CD4-positive, CD25-positive, alpha-beta regulatory T cell (primary cell): ENCODE measurements at places on chromosomes 5 and 9. TPM values are rescaled to one million over a fixed set of nuclear protein-coding genes. Genes with fewer than 3 reads are reported as not detected.

GRCh38 chr5:134957920-134958608, 9.6 kb upstream of the CATSPER3 start:
- no peak for DNase-seq

- no peak for DNase-seq
Measured at GRCh38 chr5:122442938-122443337, 130.9 kb downstream of the SNCAIP start.

- DNase-seq = peak; percentile 62
Measured at GRCh38 chr5:126354012-126354857, 69.0 kb upstream of the GRAMD2B start.

- no peak for DNase-seq
Measured at GRCh38 chr9:74948937-74949336, 3.8 kb downstream of the C9orf40 start.

GRCh38 chr5:91119981-91120850, 262.9 kb downstream of the ARRDC3 start:
- no peak for DNase-seq

- no peak for DNase-seq
Measured at GRCh38 chr9:112624711-112625707, 92.9 kb downstream of the INIP start.

DNA sequence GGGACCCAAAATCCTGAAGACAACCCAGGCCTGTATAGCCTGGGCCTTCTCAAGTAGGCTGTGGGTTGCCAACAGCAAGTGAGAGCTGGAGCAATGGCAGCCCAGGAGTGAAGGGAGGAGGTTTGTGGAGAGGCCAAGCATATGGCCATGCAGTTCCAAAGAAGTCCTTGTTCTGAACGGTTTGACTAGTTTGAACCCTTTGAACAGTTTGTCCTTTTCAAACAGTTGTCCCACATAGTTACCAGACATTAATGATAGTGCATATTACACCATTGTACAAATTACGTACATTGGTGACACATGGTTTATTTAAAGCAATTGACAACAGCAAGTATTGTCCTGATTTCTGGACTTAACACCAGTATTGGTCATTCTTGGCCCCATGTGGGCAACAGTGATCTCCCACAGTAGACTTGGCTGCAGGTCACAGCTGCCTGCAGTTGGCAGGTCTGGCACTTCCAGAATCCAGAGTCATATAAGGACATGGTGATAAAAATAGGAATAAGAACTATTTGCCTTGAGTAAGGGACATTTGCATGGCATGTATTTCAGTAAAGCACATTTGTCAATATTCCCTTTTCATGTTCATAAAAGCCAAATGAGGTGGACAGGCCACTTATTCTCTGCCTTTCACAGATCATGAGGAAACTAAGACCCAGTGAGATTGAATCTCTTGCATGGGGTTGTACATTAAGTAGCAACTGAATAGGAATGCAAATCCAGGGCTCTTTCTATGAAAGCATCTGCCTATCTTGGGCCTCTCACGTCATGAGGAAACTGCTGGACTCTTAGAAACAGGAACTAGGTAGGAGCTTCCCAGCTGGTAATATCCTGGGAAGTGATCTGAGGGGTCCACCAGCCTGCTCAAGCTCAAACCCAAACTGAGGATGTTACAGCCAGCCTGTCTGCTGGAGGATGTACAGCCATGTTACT, 30.3 kb downstream of the SLC25A48 start:
- DNase-seq = no peak

DNA sequence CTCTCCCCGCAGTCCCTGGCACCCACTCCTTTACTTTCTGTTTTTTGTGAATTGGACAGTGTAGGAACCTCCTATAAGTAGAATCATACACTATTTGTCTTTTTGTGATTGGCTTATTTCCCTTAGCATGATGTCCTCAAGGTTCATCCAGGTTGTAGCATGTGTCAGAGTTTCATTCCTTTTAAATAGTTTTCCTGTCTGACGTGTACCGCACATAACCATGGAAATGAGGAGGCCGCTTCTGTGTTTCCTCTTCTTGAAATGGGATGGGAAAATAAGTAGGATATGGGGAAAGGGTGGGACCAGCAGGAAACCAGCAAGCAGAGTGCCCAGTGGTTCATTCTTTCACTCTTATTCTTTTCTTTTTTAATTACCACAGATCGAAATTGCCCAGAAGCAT, 72.6 kb upstream of the ENTREP1 start:
- no peak for DNase-seq

DNA sequence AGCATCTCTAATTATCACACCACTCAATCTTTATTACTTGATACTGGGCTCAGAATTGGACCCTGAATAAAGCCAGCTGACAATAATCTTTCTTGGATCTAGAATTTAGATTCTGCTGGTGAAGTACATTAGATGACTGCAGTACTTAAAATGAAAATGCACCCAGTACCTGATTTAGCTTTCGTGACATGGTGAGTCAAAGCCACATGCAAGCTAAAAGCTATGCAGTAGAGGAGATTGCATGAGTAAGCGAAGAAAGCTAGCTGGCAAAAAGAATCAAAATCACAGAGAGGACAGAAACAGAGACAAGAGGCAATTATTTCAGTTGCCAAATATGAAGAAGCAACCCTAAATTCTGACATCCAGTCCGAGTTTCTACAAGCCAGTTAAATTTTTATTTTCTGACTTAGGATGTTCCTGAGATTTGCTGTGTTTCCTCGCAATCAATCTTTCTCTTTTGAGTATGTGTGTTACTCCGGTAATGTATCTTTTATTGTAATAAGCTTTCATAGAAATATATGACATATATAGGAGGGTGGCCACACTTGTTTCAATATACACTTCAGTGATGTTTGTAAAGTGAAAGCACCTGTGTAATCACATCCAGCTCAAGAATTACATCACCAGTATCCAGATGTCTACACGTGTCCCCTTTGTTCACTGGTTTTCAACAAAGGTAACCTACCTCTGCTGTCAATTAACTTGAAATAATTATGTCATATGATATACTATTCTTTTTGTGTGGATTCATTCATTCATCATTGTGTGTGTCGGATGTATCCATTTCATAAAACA, 101.7 kb downstream of the CDH18 start:
- no peak for DNase-seq

DNA sequence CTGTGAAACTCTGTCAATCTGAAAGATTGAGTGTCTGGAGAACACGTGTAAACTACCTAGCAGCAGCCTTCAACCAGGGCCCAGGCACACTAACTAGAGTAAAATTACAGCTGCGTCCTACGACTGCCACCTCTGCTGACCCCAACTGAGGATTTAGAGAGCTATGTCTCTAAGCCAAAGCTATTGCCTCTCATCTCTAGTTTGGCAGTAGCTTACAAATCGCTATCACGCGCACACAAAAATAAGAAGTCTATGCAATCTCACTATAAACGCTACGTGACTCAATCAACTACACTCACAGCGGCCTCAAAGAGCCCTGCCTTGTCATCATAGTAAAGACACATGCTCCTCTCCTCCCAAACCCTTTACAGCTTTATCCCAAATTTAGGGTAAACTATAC, 8.7 kb downstream of the PPP6C start:
- DNase-seq = no peak

GRCh38 chr5:89359046-89359445, 476.1 kb upstream of the MEF2C start:
- DNase-seq = no peak

DNA sequence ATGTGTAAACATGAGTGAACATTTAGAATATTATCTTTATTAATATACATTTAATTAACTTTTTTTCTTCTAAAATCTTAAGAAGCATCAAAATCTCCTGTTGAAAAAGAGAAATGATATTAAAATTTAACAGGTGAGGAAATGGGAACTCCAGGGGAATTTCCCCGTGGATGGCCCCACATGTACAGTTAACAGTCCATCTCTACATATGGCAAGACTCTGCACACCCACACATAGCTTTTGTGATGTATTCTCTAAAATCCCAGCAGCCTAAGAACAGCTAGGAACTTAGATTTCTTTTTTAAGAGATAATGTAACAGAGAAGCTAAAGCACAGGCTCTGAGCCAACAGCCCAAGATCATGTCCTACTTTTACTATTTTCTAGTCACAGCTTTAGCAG, 556.3 kb upstream of the RGMB start:
- DNase-seq = no peak

GRCh38 chr9:3902631-3903030, 376.8 kb upstream of the RFX3 start:
- DNase-seq = no peak

DNA sequence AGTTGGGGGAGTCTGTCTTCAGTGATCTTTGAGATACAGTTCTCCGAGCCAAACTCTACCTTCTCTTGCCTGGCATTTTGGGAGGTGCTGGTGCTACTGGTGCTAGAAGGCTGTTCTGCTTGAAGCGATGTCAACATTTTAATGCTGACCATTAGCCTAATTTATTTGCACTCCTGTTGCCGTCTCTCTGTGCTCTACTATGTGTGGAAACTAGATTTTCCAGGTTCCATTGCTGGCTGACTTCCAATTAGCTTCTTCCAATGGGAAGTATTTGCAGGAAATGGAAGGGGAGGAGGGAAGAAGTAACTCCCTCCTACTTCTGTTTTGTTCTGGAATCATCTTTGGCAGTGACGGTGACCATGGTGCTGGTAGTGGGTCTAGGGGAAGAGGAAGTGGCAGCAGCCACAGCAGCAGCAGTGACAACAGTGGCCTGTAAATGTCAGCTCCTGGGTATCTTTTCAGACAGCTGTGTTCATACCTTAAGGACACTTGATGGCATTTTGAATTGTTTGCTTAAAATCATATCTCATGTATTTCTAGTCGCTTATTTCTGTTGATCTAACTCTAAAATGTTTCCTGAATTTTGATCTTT, 7.9 kb downstream of the TXNDC8 start:
- DNase-seq = no peak

DNA sequence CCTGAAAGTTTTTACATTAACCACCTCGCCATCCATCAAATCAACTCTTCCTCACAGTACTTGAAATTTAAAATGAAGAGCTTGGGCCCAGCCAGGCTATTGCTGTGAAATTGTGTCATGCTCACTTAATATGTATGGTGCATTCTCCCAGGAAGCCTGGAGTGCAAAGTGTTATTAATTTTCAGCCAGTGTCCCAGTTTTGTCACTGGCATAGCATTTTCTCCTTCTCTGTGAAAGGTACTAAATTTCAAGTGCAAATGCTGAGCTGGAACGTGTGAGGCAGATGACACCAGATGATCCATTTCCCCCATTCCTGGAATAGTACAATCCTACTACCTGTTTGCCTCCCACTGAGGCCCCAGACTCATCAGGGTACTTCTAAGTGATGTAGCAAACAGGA, 397.6 kb upstream of the ACTBL2 start:
- DNase-seq = no peak

DNA sequence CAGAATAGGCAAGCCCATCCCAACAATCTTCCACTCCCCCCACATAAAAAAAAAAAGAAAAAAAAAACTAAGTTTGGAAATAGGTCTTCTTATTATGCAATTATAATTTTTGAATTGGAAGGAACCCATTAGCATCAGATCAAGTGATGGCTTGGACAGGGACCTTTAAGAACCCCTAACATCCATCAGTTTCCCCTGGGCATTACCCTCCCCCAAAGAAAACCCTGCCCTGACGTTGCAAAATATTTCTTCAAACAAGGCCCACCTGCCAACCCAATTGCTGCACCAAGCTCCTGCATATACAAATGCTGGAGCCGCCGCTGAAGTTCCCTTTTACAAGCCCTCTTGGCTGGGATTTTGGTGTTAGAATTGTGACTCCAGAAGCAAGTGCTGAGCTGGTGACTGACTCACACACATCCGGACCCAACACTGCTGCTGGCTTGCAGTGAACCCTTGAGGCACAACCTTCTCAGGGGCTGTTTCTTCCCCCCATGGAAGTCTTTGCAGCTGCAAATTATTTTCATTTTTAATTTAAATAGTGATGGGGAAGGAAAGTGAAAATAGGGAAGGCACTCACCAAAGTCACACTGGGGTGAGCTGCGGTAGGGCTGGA, 56.1 kb upstream of the AFAP1L1 start:
- DNase-seq = no peak

- DNase-seq = no peak
Measured at GRCh38 chr9:130058154-130058553, 4.4 kb downstream of the GPR107 start.

DNA sequence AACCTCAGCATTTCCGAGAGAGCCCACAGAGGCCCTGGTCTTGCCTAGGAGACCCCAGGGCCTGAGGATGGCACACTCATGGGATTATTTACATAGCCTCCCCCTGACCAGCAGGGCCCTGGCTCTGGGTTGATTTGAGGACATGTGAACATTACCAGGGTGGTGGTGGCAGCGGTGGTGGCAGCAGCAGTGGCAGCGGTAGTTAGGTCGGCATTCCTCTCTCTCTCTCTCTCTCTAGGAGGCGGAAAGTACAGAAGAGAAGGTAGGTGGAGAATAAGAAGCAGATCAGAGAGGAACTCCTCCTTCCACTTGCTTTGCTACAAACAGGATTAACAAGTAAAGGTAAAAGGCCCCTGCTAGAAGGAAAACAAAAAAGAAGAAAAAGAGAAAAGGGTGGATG, 39.3 kb downstream of the B4GALT1 start:
- DNase-seq = no peak

DNA sequence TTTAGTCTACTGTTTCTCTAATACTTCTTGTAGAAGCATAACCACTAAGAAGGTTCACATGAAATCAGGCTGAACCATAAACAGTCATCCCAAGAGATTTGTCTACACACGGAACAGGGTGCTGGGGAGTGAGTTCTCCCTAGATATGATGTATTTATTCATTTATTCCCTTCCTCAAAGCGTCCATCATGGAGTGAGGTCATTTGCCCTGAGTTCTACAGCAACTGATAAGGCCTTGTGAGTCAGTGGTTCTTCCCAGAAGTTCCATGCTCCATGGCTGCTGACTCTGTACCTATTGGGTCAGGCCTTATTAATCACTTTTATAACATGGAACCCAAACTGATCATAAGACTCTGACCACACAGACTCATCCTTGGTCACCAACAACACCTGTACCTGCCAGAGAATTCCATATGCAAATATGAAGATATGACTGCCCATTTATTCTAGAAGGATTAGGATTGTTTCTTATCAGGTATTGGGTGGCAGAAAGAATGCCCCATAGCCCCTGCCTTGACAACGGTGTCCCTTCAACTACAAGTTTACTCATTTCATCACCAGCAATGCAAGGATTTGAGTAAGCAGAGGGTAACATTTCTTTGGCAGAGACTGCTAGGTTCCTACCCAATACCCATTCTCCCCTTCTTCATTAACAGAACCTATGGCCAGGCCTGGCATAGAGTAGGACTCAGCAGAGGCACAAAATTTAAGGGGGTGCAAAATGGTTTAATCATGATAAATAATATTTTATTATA, 118.1 kb downstream of the LHFPL2 start:
- no peak for DNase-seq

Gene PCDHB6
- total RNA-seq = not detected

Gene PCDHB3
- not detected for total RNA-seq

Gene SYK
- 0.81 TPM for total RNA-seq

Gene CER1
- total RNA-seq = not detected

Gene KIF12
- not detected for total RNA-seq

Gene PGGT1B
- total RNA-seq = 46.8 TPM

Gene GLRA1
- total RNA-seq = not detected

Gene TMEM167A
- total RNA-seq = 46.7 TPM

Gene ZNF618
- total RNA-seq = 0.86 TPM

Gene PLEKHG4B
- not detected for total RNA-seq

Gene SLCO4C1
- total RNA-seq = not detected
